Stimulated activated CD8-positive, alpha-beta memory T cell treated with anti-CD3 and anti-CD28 coated beads, Interleukin-15, amount 100 ng/mL, for 1 hour (primary cell): ENCODE measurements at places on chromosomes 6 and 20.

- DNase-seq = peak; percentile 17
These were observed 39.4 kb upstream of the ENPP4 start for GRCh38 chr6:46090115-46091079.

- no peak for DNase-seq
These were observed 8.8 kb downstream of the RPL10A start for GRCh38 chr6:35477028-35477427.

DNA sequence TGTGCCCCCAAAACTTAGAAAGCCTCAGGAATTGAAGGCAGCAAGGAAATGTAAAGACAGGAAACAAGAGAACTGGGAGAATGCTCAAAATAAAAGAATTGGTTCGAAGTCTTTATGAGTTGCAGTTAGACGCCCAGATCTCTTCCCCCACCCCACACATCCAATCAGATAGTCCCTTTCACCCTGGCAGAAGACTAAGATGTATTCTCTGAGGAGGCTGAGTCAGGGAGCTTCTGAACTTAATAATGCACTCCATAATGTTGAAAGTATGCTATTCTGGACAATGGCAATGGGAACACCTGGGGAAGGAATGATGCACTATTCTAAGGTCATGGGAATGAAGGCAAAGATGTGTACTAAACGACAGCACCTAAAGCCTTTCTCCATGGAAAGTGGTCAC, 173.6 kb downstream of the MTFR2 start:
- DNase-seq = no peak

GRCh38 chr6:112396221-112396620, 49.1 kb downstream of the RFPL4B start:
- DNase-seq = no peak

DNA sequence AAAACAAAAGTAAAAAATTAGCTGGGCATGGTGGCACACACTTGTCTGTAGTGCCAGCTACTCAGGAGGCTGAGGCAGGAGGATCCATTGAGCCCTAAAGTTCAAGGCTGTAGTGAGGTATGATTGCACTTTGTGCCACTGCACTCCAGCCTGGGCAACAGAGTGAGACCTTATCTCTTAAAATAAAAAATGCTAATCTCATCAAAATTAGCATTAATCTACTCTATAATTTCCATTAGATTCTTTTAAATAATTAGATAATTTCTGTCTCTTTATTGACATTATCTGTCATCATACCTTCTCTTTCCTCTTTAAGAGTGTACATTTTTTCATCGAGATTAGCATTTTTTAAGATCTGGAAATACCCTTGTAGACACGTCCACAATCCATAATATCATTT, 48.0 kb downstream of the PHACTR3 start:
- DNase-seq = no peak

GRCh38 chr20:23874747-23875146, 4.8 kb downstream of the CST5 start:
- no peak for DNase-seq

GRCh38 chr6:36961441-36962435, 7.2 kb downstream of the PI16 start:
- no peak for DNase-seq

GRCh38 chr6:132805548-132805947, 7.1 kb upstream of the SLC18B1 start:
- DNase-seq = no peak

GRCh38 chr6:109998159-109998785, 20.2 kb downstream of the GPR6 start:
- no peak for DNase-seq

DNA sequence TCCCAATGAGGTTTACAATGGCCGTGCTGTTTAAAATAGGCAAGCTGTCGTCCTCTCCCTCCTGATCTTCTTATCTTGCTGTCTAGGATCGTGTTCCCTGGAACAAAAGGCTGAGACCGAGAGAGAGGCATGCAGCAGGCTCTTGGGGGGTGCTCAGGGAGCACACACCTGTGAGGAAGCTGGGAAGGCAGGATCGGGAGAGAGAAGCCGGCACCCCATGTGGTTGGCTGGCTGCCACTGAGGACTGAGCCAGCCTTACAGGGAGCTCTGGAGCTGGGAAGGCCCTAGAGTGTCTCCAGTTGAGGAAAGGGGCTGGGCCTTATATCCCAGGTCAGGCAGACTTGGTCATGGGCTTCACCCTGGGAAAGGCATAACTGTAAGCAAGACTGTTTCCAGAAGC, 184.2 kb downstream of the LY86 start:
- DNase-seq = no peak

DNA sequence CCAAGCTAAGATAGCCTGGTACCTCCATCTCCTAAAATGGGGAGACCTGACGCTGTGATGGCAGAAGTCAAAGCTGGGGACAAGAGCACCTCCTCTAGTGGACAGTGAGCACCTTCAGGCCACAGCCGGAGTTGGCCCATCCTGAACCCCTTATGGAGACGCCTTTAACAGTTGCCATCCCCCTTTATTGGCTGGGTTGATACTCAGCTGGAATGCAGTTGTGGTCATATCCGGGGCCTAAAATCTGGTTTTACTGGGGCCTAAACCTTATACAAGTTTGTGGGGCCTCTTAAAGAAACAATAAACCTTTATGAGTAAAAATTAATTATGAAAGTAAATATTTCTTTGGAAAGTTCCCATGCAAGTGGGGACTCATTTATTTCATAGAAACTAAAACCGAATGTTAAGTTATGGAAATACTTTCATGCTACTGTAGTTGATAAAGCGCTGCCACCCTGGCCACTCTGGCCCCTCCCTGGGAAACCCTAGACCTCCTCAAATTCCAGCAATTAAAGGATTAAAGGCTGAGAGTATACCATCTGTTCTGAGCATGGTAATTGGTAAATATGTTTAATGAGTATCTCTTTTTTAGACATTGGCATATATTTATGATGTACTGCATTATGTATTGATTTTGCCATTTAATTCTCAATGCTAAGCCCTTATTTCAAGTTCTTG, 95.1 kb upstream of the SASH1 start:
- DNase-seq = no peak

DNA sequence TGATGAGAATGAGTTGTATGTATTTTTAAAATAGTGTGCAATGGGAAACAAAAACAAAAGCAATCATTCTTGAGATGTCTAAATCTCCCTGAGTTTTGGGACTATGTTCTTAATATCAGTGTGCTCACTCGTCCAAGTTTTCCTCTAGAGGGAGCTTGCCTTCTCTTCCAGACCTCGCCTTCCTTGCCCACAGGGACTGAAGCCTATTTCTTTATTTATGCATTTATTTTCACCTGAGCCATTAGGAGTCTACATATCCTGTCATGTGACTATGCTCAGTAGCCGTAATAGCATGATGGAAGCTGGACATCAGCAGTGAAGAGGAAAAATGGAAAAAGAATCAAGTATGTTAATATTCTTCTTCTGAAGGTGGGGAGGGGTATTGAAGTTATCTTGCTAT, 131.2 kb downstream of the SH3BGRL2 start:
- no peak for DNase-seq

DNA sequence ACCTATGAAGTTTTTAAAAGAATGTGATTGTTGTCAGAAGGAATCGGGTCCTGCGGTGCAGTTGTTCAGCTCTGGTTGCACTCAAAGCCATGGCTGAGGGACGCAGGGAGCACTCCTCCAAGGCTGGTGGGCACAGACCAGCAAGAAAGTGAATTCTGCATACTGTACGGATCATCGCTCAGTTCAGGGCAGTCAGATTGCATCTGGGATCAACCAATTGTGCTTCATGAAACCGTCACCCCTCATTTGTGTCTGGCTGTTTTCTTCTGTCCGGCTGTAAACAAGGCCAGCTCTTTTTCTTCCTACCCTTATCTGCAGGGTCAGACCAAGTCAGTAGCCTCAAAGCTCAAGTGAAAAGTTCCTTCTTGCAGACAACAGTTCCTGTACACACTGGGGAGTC, 478.3 kb downstream of the TFAP2A start:
- no peak for DNase-seq

- DNase-seq = no peak
These were observed 375.4 kb upstream of the HS3ST5 start for GRCh38 chr6:114718186-114718585.

- no peak for DNase-seq
These were observed 34.8 kb downstream of the IYD start for GRCh38 chr6:150403458-150404246.

DNA sequence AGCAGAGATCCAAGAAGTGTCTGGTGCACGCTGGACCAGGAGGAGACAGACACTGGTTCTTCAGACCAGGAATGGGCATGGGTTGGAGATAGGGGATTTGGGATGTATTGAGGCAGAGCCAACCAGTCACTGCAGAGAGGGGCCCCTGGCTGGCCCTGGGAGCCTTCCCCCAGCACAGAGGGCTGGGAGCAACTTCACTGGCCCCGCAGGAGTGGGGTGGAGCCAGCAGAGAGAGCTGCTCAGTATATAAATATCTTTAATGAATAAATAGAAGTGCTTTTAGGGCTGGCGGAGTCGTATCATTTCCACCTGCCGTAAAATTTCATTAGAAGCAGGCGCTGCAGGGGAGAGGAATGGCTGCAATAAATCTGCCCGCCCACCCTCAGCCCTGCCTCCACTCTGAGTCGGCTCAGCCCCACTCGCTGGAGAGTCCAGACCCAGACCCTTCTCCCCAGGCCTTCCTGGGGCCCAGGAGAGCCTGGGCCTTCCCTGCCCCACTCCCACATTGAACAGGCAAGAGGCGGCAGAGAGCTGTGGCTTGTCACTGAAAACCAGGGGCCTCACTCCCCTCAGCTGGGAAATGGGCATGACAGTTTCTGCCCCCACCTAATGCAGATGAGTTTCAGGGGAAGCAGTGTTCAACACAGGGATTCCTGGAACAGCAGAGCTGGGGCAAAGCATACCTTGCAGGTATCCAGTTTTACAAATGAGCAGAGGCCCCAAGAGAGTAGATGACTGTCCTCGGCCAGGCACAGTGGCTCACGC, 23.9 kb upstream of the VSTM2L start:
- no peak for DNase-seq

GRCh38 chr6:86942769-86943516, 5.6 kb downstream of the HTR1E start:
- DNase-seq = no peak

DNA sequence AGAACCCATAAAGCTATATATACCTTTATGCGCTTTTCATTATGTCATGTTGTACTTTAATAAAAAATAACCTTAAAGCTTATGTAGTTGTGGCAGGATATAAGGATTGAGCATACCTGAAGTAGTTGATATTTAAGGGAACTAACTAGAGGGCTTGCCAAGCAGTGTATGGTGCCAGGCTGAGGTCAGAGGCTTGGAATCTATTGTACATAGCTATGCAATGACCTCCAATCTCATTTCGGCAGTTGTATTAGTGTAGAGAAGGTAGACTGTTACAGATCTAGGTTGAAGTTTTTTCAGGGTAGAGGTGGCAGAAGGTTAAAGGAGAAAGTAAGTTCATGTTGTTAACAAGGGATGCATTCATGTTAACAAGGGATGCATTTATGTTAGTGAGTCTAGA, 397.7 kb upstream of the HS3ST5 start:
- no peak for DNase-seq

GRCh38 chr6:108250240-108250866, 10.5 kb downstream of the SNX3 start:
- no peak for DNase-seq

GRCh38 chr6:89217299-89217910, at the start of gene GABRR1:
Gene GABRR1 (minus strand): TSS chr6:89217358. CDS start chr6:89217322, 36 bp downstream.
- DNase-seq = no peak

DNA sequence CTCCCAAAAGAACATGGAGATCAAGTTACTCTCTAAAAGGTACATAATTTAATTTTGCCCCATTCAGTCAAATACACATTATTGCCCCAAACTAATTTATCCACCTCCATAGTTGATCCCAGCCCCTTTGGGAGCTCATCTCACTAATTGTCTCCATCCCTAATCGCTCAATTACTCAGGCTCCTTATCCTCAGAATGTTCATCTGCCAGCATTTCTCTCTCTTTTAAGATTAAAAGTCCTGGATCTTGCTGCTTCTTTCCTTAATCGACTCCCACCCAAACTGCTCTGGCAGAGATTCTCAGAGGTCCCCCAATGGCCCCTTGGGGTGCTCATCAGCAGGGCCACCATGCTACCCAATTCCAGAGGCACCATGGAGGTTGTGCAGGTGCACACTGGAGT, 18.4 kb upstream of the NNAT start:
- DNase-seq = no peak

DNA sequence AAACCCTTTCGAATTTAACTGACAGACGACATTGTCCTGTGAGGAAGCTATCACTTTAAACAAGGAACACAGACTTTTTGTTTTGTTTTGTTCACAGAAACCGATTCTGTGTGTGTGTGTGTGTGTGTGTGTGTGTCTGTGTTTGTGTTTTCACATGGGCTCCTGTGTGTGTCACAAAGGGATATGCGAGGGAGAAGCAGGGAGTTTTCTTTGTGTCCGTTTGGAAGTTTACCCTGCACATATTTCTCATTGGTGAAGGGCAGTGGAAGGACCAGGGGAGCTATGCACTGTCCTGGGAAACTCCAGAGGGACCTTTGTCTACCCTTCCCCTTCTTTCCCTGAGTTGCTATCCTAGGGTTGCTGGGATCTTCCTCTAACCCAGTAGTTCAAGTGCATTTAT, 17.7 kb downstream of the POM121L2 start:
- DNase-seq = no peak

DNA sequence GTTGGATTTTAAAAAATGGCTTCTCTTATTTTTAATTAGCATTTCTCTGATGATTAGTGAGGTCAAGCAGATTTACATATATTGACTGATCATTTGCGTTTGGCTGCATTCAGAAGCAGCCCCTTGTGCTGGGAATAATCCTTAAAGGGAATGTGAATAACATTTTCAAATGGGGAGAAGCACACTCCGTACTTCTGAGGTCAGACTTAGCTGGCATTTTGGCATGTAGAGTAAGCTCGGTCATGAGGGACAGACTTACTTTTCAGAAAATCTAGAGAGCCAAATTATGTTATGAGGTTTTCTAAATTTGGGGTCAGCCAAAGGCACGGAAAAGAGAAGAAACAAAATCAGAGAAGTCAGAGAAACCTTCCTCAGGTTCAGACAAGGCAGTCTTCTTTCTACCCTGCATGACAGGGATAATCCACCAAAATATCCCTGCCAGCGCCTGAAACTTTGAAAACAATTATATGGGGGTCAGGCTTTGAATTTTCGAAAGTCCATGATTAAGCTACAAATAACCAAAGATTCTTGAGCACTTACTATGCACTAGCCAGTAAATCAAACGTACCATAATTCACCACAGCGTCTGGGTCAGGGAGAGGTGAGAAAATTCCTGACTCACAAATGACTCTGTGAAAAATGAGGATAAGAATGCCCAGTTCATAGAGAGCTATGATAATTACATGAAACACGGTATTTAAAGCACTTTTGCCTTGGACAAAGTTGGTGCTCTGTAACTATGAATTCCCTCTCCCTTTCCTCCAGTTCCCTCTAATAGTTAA, 44.9 kb downstream of the ADAT2 start:
- no peak for DNase-seq

DNA sequence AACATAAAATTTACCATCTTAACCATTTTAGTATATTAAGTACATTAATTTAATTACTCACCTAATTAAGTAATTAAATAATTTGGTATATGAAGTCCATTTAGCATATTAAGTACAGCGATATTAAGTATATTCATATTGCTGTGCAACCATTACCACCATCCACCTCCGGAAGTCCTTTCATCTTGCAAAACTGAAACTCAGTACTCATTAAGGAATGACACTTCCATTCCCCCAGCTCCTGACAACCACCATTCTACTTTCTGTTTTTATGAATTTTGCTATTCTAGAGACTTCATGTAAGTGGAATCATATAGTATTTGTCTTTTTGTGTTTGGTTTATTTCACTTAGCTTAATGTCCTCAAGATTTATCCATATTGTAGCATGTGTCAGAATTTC, 61.1 kb upstream of the GTSF1L start:
- DNase-seq = no peak

- DNase-seq = no peak
These were observed 205.7 kb downstream of the ANKRD60 start for GRCh38 chr20:58022711-58023110.

GRCh38 chr6:67877288-67877687, 757.8 kb upstream of the ADGRB3 start:
- no peak for DNase-seq
